ENCODE measurements at places on chromosomes 16 and 17. TPM values are rescaled to one million over a fixed set of nuclear protein-coding genes. Genes with fewer than 3 reads are reported as not detected.

The NBR1 gene
- polyA plus RNA-seq = 71.6 TPM

The SLC22A31 gene
- polyA plus RNA-seq = not detected

The RMI2 gene
- 11.9 TPM for polyA plus RNA-seq

The PTX4 gene
- 0.18 TPM for polyA plus RNA-seq

The KRT40 gene
- polyA plus RNA-seq = not detected

The C17orf78 gene
- polyA plus RNA-seq = not detected

The TNFRSF17 gene
- polyA plus RNA-seq = not detected

The GAST gene
- polyA plus RNA-seq = not detected

The NPIPB6 gene
- 0.48 TPM for polyA plus RNA-seq

The PIRT gene
- not detected for polyA plus RNA-seq

The DHRS13 gene
- polyA plus RNA-seq = 2.6 TPM

The SLC5A11 gene
- not detected for polyA plus RNA-seq

The TBC1D3K gene
- not detected for polyA plus RNA-seq

The NXPH3 gene
- polyA plus RNA-seq = 0.30 TPM

The USP22 gene
- polyA plus RNA-seq = 75.1 TPM

The CCL3 gene
- not detected for polyA plus RNA-seq

The CLEC18B gene
- not detected for polyA plus RNA-seq

The CES5A gene
- not detected for polyA plus RNA-seq

The PRSS27 gene
- polyA plus RNA-seq = 0.80 TPM

The NFAT5 gene
- polyA plus RNA-seq = 8.0 TPM

The RPTOR gene
- polyA plus RNA-seq = 7.0 TPM

The GPS2 gene
- polyA plus RNA-seq = 53.8 TPM

The BCL6B gene
- not detected for polyA plus RNA-seq

The EVI2B gene
- 0.49 TPM for polyA plus RNA-seq

The MMP15 gene
- polyA plus RNA-seq = 0.45 TPM

The HOXB4 gene
- polyA plus RNA-seq = 1.2 TPM

The MYO15A gene
- polyA plus RNA-seq = 0.70 TPM

The MT4 gene
- not detected for polyA plus RNA-seq

The CACNG1 gene
- not detected for polyA plus RNA-seq

The TOM1L1 gene
- 6.9 TPM for polyA plus RNA-seq

The KRTAP4-4 gene
- not detected for polyA plus RNA-seq

The ZNF19 gene
- polyA plus RNA-seq = 1.7 TPM

The DNAAF8 gene
- 2.3 TPM for polyA plus RNA-seq

The PMFBP1 gene
- polyA plus RNA-seq = not detected

The NUDT7 gene
- polyA plus RNA-seq = 7.9 TPM

The KCNJ12 gene
- 0.33 TPM for polyA plus RNA-seq

The HERPUD1 gene
- 302 TPM for polyA plus RNA-seq

The DHRS7C gene
- not detected for polyA plus RNA-seq

The TPSAB1 gene
- polyA plus RNA-seq = not detected

The ABCA10 gene
- 0.09 TPM for polyA plus RNA-seq

The OR2C1 gene
- polyA plus RNA-seq = 0.27 TPM

The TRPV3 gene
- 0.41 TPM for polyA plus RNA-seq

The TNP2 gene
- polyA plus RNA-seq = not detected

The KCNJ16 gene
- polyA plus RNA-seq = not detected

The UBTF gene
- polyA plus RNA-seq = 48.2 TPM

The MYLK3 gene
- polyA plus RNA-seq = not detected

The CLDN7 gene
- polyA plus RNA-seq = 1.7 TPM

The CD300A gene
- polyA plus RNA-seq = not detected

The DDX42 gene
- 33.9 TPM for polyA plus RNA-seq

Measured in GM23248 (cell line).